ENCODE measurements at places on chromosomes 5 and 9.

DNA sequence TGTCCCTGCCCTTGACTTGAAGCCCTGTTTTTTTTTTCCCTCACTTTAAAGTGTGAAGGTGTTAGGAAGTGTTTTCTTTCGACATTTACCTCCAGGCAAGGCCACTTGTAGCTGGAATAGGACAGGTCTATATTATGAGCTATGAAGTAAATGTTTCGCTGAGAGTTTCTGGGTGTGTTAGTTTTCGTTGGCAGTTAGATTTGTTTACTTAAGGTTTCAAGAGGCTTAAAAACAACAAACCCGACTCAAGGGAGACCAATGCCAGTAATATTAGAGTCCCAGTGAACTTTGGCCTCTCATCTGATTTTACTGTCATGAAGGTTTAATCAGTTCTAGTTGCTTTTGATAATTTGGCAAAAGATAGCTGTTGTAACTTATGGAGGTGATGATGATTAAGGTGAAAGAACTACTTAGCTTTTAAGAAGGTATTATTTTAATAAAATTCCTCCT lies 25.2 kb downstream of the OCLN start:
- DNase-seq: peak; percentile 10

GRCh38 chr9:107239474-107239873 lies 43.6 kb upstream of the RAD23B start:
- no peak for DNase-seq

DNA sequence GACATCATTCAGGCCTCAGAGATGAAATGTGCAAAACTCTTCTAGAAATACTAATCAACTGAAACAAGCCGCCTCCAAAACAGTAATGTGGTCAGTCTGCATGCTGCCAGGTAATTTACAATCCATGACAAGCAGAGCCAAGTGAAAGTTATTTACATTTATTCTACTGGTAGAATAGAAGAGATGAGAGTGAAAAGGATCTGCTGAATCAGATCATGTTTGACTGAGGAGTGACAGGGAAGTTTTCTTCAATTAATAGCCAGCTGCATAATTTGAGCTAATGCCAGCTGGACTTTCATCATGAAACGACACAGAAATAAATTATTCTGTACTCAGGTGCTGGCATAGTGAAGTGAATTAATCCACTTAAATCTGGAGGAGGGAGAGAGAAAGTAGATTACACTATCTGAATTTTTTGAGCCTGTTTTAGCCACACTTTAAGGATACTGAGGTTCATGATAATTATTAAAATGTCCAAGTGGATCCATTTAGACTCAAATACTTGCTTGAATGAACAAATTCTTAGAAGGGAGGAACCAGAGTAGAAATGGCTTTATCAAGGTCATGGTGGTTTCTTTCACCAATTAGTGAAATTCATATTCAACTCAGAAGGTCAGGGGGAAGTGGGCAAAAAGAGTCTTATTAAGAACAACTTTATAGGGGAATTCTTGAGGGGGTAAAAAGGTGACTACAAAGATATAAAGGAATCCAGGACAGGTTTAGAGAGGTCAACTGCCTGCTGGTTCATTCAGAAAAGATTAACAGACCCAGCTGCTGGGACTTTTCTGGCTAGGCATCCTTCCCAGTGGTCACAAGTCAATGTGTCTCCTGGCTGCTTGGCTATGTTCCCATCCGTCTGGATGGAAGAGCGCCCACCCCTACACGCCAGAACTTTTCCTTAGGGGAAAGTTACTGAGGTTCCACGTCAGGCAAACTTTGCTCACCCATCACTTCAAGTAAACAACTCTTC lies 350.4 kb downstream of the PDE4D start:
- peak; percentile 12 for DNase-seq

DNA sequence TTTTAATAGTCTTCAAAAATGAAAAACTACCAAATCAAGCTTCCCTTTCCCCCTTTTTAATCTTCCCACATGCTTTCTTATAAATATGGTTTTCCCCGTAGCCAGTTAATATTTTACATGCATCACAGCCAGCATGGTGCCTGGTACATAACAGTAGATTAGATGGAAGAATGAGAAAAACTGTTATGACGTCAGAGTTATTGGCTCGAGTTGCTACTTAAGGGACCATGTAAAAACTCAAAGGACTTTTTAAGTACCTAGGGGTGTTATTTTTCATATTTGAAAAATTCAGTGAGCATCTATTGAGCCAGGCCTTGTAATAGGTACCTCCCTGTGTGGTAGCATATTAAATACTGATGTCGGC lies 176.4 kb downstream of the SMARCA2 start:
- DNase-seq: no peak

GRCh38 chr5:95059636-95060035 lies 225.3 kb downstream of the MCTP1 start:
- DNase-seq: no peak

DNA sequence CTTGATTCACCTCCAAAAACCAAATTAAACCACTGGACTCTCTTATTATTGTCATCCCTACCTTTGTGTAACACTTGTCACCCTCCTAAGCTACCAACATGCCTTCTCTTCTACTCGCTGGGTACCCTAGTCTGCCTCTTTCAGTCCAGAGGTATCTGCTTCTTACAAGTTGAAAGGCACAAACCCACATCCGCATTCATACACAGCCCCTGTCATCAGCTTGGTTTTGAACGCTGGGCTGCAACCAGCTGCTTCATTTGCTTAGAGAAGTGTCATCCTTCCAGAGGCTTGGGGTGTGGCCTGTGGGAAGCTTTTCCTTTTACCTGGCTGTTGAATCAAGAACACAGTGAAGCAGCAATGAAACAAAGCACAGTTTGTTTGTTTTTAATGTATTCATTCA lies 138.8 kb upstream of the WWC1 start:
- DNase-seq: no peak

DNA sequence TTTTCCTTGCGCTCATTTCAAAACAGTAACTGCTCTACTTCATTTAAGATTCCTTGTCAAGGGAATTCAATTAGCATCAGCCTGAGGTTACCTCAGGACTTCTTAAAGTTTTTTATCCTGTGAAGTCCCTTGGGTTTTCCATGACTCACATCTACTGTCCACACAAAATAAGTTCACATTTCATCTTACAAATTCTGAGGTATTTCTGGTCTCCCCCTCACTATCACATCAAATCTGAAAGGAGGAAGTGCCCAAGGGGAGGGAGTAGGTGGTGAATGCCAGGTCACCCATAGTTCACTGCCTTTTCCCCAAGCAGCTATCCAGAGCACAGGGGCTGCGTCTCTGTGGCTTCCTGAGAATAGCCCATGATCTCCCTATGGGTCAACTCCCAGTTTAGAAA lies 227.1 kb upstream of the NREP start:
- no peak for DNase-seq

GRCh38 chr9:100661668-100662067 lies 83.8 kb downstream of the CAVIN4 start:
- DNase-seq: no peak

GRCh38 chr9:88307136-88307535 lies 81.1 kb upstream of the SPIN1 start:
- no peak for DNase-seq

GRCh38 chr5:103915081-103915480 lies 352.5 kb upstream of the NUDT12 start:
- no peak for DNase-seq

GRCh38 chr5:93532370-93532769 lies 48.6 kb downstream of the NR2F1-AS1 start:
- peak; percentile 89 for DNase-seq

DNA sequence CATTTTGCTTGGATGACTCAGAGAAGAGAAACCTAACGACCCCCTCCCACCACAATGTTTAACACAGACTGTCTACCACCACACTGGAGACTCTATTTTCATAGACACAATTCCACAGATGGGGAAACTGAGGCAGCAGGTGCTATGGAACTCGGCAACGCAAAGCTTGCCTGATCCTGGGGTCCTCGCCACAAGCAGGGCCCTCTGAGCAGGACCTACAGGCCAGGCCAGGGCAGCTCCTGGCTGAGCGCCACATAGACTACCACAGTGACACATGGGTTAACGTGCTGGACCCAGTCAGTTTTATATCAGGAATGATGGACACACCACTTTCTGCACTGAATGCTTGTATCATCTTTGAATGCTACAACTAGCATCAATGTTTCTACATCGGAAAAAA lies 11.8 kb downstream of the IPPK start:
- no peak for DNase-seq

DNA sequence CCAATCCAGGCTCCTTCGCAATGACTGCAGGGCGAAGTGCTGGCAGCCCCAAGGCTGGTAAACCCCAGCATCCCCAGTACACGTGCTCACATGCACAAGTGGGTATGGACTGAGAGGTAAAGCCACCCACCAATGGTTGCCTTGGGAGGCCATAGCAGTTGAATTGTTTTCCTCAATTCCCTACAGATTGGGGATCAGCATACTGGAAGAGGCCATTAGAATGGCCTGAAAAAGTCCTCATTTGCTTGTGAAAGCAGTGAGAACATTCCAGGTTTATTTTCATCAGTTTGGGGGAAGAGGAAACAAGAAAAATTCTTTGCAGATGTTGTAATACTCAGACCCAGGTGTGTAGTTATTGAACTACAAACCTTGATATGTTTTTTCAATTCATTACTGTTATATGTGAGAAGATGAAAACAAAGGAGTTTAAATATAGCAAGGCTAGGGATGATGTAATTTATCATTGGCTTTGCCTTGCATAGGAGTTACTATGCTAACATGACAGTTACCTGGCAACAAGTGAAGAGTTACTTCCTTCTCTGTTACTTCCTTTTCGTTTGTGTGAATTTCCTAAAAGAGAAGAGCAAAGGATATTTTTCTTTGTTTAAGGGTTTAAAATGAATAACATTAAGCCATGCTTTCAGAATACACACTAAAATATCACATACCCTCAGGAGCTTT lies 36.4 kb downstream of the MTMR12 start:
- DNase-seq: no peak

- DNase-seq: no peak
Measured at GRCh38 chr9:20872340-20872977, 159.0 kb downstream of the HACD4 start.

DNA sequence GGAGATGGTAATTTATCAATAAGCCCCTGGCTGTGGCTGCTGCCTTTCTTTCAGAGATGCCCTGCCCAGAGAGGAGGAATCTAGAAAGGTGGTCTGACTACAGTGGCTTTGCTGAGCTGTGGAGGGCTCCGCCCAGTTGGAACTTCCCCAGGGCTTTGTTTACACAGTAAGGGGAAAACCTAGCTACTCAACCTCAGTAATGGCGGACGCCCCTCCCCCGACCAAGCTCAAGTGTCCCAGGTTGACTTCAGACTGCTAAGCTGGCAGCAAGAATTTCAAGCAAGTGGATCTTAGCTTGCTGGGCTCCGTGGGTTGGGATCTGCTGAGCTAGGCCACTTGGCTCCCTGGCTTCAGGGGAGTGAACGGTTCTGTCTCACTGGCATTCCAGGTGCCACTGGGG lies 865.4 kb upstream of the ACO1 start:
- no peak for DNase-seq

Measured in umbilical cord (tissue), 2 donors.